Stimulated activated CD4-positive, alpha-beta T cell treated with anti-CD3 and anti-CD28 coated beads, Interleukin-4, amount 100 ng/mL, for 1 hour (primary cell): ENCODE measurements at places on chromosomes 6 and 20.

GRCh38 chr6:111361648-111362047 is 121.4 kb downstream of the REV3L start:
- DNase-seq: no peak

- DNase-seq: no peak
These were observed 166.9 kb upstream of the SALL4 start for GRCh38 chr20:51969191-51969590.

DNA sequence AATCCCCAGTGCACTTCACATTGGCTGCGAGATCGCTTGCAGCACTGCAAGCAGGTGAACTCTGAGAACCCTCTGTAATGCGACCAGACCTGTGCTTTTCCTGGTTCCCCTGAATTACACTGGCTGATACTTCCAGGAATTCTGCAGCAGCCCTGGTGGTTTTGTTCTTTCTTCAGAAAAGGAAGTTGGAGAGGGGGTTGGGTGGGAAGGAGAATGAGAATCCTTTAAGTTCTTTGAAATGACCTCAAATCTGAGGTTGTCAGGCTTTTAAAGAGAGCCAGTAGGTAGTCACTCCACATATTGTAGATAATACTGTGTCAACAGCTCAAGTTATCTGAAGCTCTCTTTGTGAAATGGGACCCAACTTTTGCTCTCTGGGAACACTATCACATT is 62.4 kb downstream of the GCNT2 start:
- no peak for DNase-seq

DNA sequence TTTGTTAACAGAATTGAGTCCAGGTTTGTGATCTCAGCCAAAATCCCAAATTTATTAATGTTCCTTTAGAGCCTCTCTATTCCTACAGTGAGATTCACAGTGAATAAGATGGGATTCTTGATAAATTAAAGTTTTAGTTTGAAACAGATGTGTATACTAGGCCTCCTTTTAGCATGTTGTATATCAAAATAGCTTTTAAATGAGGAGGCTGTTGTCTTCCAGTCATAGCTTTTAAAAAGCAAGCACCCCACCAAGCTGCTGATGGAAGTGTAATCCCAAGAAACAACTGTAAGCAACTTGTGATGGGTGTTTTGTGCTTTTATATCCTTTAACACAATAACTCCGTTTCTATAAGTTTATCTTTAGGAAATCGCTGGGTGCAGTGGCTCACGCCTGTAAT is 7.0 kb downstream of the GTF2H5 start:
- no peak for DNase-seq

DNA sequence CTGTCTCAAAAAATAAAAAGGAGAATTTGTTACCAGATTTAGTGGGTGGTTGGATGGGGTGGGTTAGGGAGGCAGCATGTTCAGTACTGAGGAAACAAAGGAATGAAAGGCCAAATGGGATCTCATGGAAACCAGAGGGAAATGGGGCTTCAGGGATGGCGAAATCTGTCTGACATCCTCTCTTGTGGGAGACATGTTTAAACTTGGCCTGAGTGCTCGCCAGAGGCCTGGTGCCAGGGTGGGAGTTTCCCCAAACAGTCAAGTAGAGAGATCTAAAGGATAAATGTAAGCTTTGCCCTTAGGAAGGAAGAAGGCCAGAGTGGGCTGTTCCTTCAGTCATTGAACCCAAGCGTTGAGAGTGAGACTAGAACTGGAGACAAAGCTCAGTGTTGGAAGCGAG is 61.9 kb upstream of the AKIRIN2 start:
- DNase-seq: no peak

- DNase-seq: no peak
These were observed 1.8 kb upstream of the SPEF1 start for GRCh38 chr20:3783068-3783489.

DNA sequence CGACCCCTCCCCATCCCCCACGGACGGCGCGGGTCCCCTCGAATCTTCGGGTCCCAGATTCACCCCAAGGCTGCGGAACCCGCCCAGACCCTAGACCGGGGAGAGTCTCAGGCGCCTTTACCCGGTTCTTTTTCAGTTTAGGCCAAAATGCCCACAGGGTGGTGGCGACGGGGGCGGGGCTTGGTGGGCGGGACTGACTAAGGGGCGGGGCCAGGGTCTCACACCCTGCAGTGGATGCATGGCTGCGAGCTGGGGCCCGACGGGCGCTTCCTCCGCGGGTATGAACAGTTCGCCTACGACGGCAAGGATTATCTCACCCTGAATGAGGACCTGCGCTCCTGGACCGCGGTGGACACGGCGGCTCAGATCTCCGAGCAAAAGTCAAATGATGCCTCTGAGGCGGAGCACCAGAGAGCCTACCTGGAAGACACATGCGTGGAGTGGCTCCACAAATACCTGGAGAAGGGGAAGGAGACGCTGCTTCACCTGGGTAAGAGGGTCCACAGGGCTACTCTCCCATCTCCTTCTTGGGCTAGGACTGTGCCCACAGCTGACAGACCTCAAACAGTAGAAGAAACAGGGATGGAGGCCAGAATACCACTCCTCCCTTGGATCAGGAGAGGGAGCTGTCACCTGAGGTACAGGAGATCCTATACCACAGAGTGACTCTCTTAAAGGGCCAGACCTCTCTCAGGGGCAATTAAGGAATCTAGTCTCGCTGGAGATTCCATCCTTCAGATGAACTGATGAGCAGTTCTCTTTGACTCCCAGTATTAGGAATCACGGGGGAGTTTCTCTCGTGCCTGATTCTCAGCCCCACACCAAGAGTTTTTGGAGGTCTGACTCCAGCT is 942 bp downstream of the HLA-E start:
- DNase-seq: peak; percentile 87

DNA sequence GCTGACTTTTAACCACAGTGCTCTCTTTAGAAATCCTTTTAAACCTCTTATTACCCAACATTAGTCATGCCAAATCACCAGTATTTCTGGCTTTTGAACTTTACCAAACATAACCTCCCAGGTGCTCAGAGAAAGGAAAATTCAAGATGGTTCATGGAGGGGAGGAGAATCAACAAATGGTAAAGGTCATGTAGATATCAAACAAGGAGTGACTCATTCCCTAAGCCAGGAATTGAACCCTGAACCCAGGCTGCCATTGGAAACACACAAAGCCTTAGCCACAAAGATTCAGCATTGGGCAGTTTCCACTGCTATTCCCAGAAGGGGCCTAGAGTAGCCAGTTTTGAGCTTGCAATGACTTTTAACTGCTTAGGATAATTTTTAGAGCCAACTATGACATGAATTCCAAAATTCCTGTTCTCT is 21.6 kb upstream of the ENTPD6 start:
- no peak for DNase-seq

GRCh38 chr6:142698751-142699150 is 246.2 kb downstream of the HIVEP2 start:
- no peak for DNase-seq

GRCh38 chr6:138541823-138542481 is 42.7 kb upstream of the NHSL1 start:
- no peak for DNase-seq
